ENCODE measurements at places on chromosomes 11 and 22. TPM values are rescaled to one million over a fixed set of nuclear protein-coding genes. Genes with fewer than 3 reads are reported as not detected.

DNA sequence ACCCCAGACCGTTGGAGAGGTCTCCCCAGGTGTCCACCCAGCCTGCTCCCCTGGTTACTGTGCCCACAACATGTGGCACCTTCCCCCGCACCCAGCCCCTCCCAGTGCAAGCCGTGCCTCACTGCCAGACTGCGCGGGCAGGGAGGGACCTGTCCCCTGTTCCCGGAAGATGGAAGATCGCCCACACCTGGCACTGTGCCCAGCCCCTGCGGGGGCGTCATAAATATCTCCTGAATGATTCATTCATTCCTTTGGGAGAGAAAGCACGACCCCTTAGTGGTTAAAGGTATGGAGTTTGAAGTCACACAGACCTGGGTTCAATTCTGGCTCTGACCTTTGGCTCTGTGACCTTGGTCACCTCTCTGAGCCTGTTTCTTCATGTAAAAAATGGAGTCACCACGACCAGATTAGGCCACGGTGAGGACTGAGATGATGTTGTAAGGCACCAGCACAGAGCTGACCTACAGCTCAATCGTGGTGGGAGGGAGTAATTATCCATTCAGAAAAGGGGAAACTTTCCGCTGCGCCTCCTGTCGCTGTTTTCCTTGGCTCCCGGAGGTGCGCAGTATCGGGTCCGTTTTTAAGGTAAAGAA is 497 bp upstream of the SYT12 start:
- H3K36me3 ChIP-seq, result no peaks in the 10 kb centered on the region
- no peak for DNase-seq
- peaks cover 6% of the 10 kb centered on the region for H3K4me1 ChIP-seq
- H3K4me3 ChIP-seq, result peak overlapping the region; percentile 68

Gene ZNF215
- 1.5 TPM for total RNA-seq

GRCh38 chr11:72947229-72947628 is 133.0 kb downstream of the ATG16L2 start:
- no peaks in the 10 kb centered on the region for H3K36me3 ChIP-seq
- H3K4me3 ChIP-seq, result no peak overlapping the region

Gene HBE1
- total RNA-seq, result not detected

Gene MS4A15
- total RNA-seq, result not detected

Gene SMTNL1
- not detected for total RNA-seq

Gene TMPRSS13
- total RNA-seq, result 1.1 TPM

Gene SLC22A12
- total RNA-seq, result not detected

DNA sequence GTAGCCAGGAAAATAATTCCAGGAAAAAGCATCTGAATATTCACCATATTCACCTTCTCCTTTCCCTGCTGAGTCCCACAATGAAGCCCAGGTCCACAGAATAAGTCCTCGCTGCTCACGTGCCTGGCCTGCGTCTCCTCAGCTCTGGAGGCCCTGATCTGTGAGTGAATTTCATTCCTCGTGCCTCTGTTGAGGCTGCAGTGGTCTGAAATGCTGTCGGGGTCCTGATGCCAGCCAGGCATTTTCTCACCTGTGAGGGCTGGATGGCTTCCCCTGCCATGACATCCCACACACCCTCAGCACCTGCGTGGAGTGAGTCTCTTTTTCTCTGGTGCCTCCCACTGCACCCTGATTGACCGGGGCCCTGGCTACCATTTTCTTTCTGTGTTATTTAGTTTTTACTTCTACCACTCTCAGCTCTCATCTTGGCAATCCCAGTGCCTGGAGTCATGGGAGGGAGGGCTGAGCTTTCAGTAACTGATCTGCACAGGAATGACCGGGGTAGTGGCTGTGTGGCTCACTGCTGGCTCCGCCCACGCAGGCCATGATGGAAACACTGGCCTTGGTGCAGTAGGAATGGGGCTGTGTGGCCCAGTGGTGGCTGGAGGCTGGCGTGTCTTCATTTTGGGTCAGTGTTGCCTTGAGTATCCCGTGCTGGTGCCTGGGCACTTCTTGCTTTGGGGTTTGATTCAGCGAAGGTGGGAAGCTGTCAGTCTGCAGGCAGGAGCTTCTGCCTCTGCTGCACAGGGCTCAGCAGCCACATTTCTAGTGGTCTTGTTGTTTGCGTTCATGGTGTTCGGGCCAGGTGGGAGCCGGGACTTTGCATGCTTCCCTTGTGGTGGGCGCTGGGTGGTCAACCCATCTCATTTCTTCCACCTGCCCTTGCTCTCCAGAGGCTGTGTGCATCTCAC is 807.2 kb downstream of the TBC1D22A start:
- H3K27ac ChIP-seq, result no peak overlapping the region
- DNase-seq, result no peak
- no peaks in the 10 kb centered on the region for H3K36me3 ChIP-seq
- H3K27me3 ChIP-seq, result no peaks in the 10 kb centered on the region
- H3K4me3 ChIP-seq, result no peak overlapping the region

- no peaks in the 10 kb centered on the region for H3K27me3 ChIP-seq
- H3K4me1 ChIP-seq, result peaks cover 3% of the 10 kb centered on the region
- no peak overlapping the region for H3K4me3 ChIP-seq
- DNase-seq, result no peak
- peak overlapping the region; percentile 40 for H3K27ac ChIP-seq
- H3K36me3 ChIP-seq, result no peaks in the 10 kb centered on the region
Observed at GRCh38 chr11:117823294-117823945, 1.1 kb downstream of the FXYD2 start.

All from thoracic aorta (tissue), 2 donors.